Mesenteric fat pad (tissue), 1 donor: ENCODE measurements at places on chromosomes 2 and 18. TPM values are rescaled to one million over a fixed set of nuclear protein-coding genes. Genes with fewer than 3 reads are reported as not detected.

CCL20 gene
- total RNA-seq, result 2.1 TPM

FAM124B gene
- 4.1 TPM for total RNA-seq

TWIST2 gene
- 73.9 TPM for total RNA-seq

GRCh38 chr18:5058768-5059695 lies 138.0 kb downstream of the AKAIN1 start:
- no peak for DNase-seq

DNA sequence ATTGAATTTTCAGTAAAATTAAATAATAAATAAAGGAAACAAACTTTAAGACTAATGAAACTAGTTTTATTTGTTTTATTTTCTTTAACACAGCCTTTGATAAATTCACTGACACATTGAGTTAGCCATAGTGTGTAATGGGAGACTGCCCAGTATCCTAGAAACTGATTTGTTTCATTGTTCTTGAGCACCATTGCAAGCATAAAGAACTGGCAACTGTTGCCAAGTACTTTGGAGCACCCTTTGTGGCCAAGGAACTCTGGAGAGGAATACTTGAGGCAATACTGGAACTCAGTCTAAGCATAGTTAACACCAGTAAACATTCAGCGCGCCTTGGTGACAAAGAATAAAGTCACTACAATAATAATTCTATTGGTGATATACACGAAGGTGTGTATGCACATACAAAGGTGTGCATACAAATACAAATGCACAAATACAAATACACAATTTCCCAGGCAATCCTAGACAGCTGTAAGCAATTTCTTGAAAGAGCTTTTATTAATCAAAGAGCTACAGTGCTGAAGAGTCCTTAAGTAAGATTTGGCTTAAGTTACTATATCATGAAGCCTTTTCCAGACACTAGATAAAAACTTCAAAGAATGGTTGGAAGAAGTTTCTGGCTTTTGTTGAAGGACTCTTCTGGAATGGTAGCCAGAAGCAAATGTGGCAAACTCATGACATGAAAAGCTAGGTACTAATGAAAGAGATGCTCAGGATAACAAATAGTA lies 1371.2 kb downstream of the LRP1B start:
- no peak for DNase-seq

GRCh38 chr18:15165048-15165447 lies 417.1 kb downstream of the ANKRD30B start:
- DNase-seq, result no peak

DNA sequence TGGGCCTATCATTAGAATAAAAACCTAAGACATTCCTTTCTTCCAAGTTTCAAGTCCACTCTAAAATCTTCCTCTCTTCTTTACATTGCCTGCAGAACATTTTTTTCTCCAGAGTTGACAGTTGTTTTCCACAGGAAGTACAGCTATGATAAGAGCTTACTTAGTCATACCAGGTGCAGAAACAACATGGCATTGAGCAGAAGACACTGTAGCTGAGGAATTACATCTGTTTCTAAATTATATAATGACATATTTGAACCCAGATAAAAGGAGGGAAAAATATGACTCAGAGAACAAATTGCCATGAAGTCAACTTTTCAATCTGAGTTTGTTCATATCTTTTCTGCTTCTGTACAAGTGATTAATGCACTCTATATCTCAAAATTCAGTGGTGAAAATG lies 30.2 kb downstream of the CMPK2 start:
- no peak for DNase-seq
